H54 (cell line): ENCODE measurements at places on chromosomes 5 and 9.

DNA sequence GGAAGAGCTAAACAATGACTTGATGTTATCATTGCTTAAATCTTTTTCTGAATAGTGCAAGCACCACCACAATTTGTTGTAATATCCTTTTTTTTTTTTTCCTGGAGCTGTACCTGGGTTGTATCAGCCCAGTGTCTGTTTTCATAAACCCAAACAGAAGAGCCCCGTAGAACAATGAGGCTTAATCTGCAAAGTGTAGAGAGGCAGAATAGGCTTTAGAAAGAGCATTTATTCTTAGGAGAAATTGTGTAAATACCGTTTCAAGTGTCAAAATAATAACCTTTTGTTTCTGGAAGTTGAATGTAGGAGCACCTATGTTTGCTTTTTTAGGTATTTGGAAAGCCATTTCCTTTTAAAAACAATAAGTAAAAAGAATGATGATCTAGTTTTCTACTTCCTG lies 26.4 kb downstream of the RGS7BP start:
- DNase-seq: no peak

DNA sequence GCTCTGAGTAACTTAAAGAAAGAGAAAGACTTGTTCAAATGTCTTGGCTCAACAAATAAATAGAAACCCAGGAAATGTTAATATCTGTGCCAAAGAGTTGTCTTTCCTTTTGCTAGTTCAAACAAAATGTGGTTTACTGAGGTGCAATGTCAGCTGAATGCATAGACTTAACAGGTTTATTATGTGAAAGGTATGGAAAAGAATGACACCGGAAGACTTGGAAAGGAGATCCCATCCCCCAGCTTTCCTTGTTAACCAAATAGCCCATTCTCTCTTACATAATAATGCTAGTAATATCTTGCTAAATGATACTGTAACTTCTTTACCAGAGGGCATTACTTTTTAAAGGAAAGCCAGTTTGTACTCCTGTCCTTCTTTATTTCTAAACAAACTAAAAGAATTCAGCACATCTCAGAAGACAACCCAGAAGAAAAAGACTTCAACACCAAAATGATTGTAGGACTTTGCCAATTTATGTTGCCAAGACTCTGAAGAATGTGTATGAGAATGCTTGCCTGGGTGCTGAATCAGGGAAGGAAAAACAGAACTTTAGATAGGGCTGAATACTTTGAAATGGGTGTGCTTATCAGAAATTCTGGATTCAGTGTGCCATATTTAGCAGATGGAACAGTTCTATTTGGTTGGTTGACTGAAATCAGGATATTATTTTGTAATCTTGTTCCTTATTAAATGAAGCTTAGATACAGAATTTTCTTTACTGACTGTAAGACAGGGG lies 344.1 kb downstream of the TMEM38B start:
- no peak for DNase-seq

GRCh38 chr9:37410354-37410861 lies 12.1 kb upstream of the GRHPR start:
- DNase-seq: no peak

GRCh38 chr5:176929654-176930053 lies 30.5 kb upstream of the HK3 start:
- DNase-seq: no peak

DNA sequence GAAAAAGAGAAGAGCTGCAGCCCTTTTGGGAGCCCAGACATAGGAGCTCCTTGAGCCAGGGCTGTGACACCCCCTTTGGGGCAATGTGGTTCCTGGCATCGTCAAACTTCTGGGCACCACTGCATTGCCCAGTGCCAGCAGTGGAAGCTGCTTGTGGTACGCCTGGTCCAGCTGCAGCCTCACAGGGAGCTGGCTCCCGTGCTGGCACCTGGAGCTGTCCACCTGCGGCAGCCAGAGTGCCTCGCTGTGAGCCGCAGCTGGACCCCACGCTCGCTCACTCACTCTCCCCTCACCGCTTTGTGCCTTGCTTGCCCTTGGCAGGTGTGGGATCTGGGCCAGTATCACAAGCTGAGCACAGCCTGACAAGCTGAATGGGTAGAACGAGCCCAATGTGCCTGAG lies 1150.8 kb upstream of the CDH6 start:
- no peak for DNase-seq

DNA sequence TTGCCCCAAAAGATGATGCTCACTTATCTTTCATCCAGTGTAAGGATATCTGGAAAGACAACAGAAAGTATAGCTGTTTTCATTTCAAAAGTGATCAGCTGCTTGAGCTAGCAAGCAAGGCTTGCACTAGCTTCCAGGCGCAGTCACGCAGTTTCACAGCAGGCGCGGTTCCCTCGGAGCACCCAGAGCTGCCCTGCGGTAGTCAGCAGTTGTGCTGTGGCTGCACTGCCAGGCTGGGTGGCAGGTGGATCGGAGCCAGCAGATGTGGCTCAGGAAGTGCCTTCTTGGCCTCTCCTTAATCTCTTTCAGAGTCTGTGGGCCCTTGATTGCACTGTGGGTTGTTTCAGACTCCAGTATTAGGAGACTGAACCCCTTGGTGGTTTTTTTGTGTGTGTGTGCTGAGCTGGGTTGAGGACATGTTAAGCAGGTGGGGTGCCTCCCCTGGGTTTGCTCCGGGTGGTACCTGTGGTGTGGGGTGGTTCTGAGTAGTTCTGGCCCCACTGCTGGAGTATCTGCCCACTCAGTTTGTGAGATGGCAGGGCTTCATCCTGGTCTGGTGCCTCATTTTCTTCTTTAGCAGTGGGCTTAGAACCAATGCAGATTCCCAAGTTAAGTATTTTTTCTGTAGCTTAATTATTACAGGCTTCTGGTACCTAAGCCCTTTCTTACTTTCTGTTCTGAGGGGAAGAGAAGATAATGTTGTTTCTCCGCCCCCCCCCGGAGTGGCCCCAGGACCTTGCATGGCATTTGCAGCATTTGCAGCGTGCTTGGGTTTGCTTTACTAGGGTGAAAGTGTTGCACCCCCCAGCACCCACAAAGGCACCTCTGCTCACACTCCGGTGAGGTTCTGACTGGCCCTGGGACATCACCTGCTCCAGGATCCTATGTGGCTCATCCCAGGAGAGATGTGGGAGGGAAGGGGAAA lies 16.4 kb downstream of the TENT4A start:
- no peak for DNase-seq

- DNase-seq: peak; percentile 67
These were observed 16.4 kb upstream of the TOR2A start for GRCh38 chr9:127751269-127752054.

DNA sequence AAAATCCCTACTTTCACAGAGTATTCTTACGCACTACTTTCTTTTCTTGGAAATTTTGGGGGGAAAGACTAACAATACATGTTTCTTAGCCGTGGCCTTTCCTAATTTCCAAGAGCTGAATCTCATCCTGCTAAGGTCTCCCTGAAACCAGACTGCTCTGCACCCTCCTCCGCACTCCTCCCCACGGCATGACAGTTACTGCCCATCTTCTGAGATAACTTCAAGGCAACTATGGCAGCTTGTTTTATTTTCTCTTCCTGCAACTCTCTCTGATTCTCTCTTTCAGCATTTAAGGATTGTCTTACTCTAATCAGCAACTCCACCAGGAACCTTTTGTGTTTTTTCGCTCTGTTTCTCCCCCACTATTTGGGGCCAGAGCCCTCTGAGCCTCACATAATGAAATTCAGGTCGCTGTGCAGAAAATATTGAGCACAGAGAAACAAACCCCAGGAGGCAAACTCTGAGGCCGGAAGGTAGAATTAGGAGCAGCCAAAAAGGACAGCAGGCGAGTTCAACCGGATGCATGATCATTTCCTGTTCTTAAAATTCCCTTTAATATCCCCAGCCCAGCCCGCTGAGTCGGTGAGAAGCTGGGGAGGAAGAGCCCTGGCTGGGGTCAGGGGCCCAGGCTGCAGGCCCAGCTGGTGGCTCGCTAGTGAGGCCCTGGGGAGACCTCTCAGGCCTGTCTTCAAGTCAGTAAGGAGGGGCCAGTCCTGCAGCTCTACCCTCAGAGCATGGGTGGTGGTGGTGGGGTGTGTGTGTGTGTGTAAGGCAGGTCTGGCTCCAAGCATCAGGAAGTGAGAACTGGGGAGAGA lies 213.6 kb upstream of the S1PR3 start:
- DNase-seq: peak; percentile 65

DNA sequence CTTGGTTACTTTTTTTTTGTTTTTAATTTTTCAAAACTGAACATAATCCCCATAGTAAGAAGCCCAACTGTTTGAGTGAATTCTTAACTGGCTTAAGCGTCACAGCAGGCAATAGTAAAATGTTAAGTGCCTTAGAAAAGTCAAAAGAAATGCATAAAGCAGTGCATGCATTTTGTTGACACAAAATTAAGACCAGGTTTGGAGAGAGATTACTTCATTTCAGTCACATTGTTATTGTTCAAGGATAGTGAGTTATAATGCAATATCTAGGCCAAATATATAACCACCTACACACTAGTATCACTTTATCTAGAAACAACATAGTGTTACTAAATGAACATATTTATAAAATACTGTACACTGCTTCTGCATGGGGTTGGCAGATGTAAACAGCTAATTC lies 116.9 kb upstream of the KLF9 start:
- no peak for DNase-seq

DNA sequence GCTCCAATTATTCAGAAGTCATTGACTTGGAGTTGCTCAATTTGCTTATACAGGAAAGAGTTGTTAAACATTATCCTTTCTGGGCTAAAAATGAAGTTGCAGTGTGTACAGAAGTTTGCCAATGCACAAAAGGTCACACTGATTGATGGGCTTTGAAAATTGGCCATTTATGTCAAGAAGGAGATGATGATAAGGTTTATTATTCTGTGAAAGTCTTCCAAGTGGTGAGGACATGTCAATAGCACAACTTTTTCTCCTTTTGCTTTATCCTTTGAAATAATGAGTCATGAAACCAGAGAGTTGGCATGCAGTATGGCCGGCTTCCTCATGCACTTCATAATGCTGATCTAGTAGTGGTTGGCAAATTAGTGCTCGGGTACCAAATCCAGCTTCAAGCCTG lies 848.5 kb upstream of the WWC1 start:
- DNase-seq: no peak

DNA sequence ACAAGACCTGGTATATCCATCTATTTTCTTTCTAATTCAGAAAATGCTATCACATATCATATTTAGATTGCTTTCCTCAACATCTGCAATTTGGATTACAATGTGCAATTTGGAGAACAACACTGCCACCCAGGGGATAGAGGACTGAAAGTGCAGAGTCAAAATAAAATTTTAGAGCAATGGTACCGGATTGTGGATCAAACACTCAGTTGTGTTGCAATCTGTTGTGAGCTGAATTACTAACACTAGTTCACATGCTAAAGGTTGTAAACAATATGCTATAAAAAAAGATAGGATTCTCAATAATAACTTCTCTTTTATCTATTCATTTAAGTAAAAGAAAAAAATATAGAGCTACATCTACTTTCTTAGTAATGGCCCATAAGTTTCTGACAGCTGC lies 11.9 kb upstream of the SRFBP1 start:
- DNase-seq: peak; percentile 36

GRCh38 chr5:119409235-119409815 lies 43.0 kb upstream of the HSD17B4 start:
- DNase-seq: no peak

- DNase-seq: no peak
These were observed 989.2 kb downstream of the TLE4 start for GRCh38 chr9:80560976-80561375.

GRCh38 chr5:35195472-35195852 lies 34.8 kb downstream of the PRLR start:
- no peak for DNase-seq

GRCh38 chr5:176730815-176731475 lies 79.4 kb upstream of the UNC5A start:
- no peak for DNase-seq

GRCh38 chr5:71809446-71809845 lies 90.4 kb downstream of the CARTPT start:
- no peak for DNase-seq

DNA sequence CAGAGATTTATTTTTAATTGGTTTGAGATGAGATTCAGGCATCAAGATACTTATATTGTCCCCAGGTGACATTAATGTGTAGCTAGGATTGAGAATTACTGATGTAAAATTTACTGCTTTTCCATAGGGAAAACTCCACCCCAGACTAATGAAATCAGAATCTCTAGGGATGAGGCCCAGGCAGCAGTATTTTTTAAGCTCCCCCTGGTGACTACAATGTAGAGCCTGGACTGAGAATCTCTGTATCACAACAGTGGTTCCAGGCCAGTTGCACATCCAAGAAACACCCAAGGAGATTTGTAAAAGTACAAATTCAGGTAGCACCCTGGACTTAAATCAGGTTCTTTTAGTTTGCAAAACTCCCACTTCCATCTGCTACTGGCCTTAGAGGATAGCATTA lies 185.7 kb downstream of the MARCHF11 start:
- no peak for DNase-seq

DNA sequence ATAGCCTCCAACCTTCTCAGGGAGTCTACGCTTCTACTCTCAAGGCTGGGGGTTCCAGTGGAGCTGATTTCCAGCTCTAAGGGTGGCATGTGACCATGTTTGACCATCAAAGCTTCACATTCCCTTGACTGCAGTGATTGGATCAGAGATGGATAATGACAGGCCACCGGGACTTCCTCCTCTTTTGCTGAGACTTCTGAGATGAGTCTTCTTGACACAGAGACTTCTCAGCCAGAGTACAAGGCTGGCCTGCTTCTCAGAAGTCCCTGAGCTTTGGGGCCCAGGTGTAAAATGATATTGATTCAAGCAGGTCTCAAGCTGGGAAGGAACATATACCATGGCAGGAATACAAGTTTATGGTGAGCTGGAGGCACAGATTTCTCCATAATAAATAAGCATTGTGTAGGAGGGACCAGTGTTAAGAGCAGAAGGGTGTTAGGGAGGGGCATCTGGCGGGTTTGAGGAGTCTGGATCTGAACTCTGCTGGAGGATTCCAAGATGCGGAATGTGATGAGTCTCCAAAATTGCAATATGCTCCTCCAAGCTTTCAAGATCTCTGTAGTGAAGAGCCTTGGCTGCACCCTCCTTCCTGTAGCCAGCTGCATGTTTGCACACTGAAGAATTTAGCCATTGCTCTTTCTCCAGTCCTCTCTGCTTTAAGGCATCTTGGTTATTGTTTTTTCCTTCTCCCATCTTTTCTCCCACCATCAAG lies 41.7 kb upstream of the HSD17B4 start:
- no peak for DNase-seq

GRCh38 chr5:128962211-128962610 lies 3.1 kb upstream of the SLC27A6 start:
- DNase-seq: no peak
